Transverse colon (tissue), 4 donors: ENCODE measurements at places on chromosomes 5 and 9.

- no peak for DNase-seq
Observed at GRCh38 chr9:120348951-120349429, 231.0 kb downstream of the CDK5RAP2 start.

DNA sequence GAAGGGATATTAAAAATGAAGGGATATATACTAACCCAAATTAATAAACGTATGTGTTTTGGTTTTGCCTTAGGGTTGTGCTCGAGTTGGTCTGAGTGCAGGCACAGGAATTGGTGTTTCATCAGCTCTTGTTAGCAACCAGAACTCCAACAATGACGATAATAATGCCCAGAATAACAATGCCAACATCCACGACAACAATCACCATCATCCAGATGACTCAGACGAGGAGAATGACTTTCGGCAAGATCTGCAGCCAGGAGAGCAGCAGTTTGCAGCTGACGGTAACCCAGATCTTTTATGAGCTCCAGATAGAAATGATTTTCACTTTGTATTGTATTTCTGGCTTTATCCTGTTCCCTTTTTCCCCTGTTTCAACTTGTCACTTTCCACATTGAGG, 33.2 kb downstream of the FBXO38 start:
- DNase-seq: no peak

DNA sequence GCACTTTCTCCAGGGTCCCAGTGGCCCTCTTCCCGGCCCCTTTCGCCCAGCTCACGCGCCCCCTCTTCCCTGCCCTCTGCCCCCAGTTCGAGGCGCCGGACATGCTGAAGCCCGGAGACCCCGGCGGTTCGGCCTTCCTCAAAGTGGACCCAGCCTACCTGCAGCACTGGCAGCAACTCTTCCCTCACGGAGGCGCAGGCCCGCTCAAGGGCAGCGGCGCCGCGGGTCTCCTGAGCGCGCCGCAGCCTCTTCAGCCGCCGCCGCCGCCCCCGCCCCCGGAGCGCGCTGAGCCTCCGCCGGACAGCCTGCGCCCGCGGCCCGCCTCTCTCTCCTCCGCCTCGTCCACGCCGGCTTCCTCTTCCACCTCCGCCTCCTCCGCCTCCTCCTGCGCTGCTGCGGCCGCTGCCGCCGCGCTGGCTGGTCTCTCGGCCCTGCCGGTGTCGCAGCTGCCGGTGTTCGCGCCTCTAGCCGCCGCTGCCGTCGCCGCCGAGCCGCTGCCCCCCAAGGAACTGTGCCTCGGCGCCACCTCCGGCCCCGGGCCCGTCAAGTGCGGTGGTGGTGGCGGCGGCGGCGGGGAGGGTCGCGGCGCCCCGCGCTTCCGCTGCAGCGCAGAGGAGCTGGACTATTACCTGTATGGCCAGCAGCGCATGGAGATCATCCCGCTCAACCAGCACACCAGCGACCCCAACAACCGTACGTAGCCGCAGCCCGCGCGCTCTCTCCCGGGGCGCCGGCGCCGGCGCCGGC, 1.0 kb downstream of the PRDM6 start:
- DNase-seq: no peak

GRCh38 chr9:134891713-134892112, 11.1 kb downstream of the FCN2 start:
- no peak for DNase-seq

DNA sequence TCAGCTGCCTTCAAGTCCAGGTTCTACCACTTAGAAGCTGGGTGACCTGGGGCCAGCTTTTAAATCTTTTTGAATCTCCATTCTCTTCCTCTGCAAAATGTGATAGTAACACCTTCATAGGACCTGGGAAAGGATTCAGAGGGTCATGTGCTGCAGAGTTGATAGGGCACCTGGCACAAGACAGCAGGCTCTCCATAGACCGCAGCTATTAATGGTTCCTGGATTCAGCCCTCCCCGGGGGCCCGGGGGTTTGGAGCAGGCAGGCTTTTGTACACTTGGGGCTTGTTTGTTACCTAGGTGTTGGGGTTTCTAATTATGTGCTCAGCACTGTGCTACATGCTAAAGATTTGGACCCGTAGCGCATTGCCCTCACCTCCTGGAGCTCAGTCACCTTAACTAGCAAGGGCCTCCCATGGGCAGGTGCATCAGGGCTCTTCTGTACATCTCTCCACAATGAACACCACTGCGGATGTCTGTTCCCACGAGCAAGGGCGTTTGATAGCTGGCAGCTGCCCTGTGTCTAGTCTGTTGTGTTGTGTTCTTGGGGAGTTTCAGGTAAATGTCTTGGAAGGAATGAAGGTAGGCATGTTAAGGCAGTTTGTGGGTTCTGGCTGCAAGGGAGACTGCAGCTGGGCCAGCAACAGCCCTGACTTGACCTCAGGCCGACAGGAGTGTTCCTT, 12.1 kb downstream of the PRRC2B start:
- no peak for DNase-seq

DNA sequence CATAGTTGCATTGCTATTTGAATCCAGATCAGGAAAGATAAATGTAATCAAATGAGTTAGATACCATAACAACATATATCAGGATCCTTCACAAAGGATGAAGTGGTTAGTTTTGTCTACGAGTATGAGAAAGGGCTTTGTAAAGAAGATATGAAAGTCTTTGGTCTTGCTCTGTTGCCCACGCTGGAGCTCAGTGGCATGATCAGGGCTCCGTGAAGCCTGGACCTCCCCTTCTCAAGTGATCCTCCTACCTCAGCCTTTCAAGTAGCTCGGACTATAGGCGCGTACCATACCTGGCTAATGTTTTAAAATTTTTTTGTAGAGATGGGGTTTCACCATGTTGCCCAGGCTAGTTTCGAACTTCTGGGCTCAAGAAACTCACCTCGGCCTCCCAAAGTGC, 1.8 kb downstream of the SMC5 start:
- no peak for DNase-seq

- peak; percentile 68 for DNase-seq
Observed at GRCh38 chr9:76394960-76395252, 680 bp upstream of the RFK start.

DNA sequence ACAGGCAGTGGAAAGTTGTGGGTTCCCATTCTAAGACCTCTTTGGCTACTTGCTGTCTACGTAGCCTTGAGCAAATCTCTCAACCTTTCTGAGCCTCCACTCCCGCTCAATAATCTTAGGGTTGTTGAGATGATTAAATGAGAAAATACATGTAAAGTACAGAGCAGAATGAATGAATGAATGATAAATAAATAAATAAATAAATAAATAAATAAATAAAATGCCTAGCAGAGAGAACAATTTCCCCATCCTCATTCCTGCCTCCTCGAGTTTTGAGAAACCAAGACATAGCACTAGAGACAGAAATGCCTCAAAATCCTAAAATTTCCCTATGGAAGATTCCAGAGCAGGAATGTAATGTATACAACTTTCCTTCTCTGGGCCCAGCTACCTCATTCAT, 128.3 kb upstream of the RAD23B start:
- no peak for DNase-seq

GRCh38 chr9:34322899-34323591, 6.0 kb downstream of the KIF24 start:
- DNase-seq: no peak

DNA sequence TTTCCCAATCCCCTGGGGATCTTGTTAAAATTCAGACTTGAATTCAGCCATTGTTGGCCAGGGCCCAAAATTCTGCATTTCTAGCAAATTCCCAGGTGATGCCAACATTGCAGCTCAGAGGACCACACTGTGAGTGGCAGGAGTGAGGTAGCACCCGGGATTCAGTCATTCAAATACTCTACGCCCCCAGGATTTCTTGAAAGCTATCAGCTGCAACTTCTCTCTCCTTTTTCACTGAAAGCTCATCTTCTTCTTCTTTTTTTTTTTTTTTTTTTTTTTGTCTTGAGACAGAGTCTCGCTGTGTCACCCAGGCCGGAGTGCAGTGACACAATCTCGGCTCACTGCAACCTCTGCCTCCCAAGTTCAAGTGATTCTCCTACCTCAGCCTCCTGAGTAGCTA, 19.3 kb upstream of the ANKH start:
- DNase-seq: no peak

DNA sequence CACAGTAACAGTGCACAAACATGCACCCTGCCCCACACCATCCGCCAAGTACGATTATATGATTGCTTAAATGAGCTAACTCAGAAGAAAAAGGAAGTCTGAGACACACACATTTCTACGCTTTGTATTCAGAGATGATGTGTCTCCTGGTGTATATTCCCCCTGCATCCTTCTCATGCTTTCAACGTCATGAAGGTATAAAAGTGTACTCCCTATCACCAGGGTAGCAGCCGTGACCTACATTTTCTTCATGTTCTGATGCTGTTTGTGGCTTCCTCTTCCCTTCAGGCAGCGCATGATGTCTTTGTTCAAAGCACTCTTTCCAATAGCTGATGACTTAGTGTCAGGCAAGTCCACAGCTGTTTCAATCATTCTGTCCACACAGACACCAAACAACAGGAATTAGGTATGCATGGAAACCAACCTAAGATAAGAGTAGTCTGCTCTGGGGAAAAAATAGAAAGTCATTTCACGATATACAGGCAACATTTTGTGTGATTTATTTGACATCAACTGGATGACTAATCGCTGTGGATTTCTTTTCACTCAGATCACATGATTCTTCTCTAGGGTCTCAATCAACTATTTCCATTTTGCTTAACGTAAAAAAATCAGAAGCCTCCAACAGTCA, 269.4 kb upstream of the PTGER4 start:
- DNase-seq: no peak

- no peak for DNase-seq
Observed at GRCh38 chr9:123657099-123657498, 272.8 kb downstream of the DENND1A start.

- DNase-seq: no peak
Observed at GRCh38 chr9:27866741-27867140, 293.5 kb upstream of the C9orf72 start.

DNA sequence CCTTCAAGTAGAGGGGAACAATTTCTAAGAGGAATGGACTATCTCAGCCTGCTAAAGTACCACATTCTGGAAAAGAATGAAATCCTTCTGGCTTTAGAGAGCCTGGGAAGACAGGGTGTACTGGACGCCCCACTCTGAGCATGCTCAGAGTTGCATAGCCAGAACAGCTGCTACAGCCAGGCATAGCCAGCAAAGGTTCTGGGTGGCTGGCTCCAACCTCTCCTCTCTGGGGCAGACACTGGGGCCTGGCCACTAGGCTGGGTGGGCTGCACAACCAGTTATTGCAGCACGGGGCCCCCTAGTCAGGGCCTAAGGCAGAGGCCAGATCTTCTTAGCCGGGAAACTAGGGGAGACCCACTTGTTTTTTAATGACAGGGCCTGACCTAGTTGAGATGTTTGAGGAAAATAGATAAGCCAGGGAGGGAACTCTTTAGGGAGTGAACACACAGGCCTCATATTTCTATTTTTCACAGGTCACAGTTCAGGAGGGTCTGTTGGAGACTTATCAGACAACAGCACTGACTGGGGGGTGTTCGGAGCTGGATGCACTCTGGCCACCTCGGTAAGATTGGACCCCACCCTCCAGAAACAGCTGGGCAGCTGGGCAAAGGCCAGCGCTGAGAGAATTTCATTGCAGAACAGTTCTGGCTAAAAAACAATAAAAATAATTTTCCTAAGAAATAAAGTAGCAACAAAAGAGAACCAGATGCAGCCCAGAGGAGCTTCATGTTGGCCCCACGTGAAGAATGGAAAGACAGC, 142.9 kb downstream of the LPAR1 start:
- DNase-seq: peak; percentile 16
